ENCODE measurements at places on chromosomes 11 and 22.

GRCh38 chr11:78417175-78417887, at the start of gene GAB2:
Gene GAB2 (minus strand): TSS chr11:78417820. CDS start chr11:78417720, 100 bp downstream.
- DNase-seq = no peak

DNA sequence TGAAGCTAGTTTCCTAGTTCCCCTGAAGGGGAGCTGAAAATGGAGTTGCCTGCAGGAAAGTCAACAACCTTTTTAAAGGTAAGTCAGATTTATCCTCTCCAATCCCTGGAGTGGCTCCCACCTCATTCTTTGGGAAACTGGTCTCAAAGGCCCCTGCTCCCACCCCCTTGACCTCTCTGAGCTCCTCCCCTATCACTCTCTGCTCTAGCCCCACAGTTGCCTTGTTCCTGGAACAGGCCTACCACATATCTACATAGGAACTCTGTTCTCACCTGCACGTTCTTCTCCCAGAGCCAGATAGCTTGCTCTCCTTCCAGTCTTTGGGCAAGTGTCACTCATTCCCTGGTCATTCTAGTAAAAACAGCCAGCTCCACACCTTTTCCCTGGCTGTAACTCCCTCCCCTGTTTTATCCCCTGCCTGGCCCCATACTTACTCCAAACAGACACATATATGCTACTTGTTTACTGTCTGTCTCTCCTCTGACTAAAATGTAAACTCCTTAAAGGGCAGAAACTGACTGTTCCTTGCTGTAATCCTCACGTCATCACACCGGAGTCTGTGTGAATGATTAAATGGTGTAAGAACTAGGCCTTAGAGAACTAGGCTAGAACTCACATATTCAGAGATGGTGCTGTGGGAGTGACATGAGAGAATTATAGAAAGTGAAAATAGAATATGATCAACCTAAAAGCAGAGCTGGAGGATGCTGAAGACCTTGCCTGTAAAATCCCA, 53.3 kb downstream of the TCF20 start:
- no peak for DNase-seq

GRCh38 chr11:61174273-61174672, 13.0 kb upstream of the VPS37C start:
- DNase-seq = no peak

GRCh38 chr22:30813936-30814335, 119.3 kb downstream of the OSBP2 start:
- DNase-seq = no peak

DNA sequence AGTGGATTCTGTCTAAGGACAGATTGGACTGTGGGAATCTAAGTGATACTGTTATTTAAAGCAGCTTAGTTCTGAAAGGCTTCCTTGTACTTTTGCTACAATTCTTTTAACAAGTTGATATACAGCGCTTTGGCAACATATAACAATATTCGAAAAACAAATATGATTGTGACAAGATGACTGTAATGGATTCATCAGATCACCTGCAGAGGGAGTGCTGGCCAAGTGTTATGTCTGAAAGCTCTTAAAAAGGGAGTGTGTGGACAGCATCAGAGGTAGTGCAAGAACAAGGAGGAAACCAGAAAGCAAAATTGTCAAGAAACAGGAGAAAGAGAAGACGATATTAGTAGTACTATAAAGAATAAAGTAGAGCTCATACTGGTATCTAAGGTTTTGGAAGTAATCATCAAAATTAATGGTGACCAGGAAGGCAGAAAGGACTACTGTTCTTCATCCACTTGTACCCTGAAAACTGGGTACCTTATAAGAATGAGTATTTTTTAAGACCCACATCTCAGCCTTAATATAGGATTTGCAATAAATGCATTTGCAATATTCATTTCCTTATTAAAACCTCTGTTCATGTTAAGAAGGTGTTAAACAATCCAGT, 1112.0 kb upstream of the CCDC90B start:
- DNase-seq = peak; percentile 46

GRCh38 chr22:24816806-24817205, 10.8 kb downstream of the SGSM1 start:
- peak; percentile 95 for DNase-seq

- DNase-seq = no peak
Observed at GRCh38 chr22:36213586-36213985, 12.0 kb upstream of the APOL4 start.

All from cerebellar cortex (tissue), 1 donor.